ENCODE measurements at places on chromosomes 11 and 22. TPM values are rescaled to one million over a fixed set of nuclear protein-coding genes. Genes with fewer than 3 reads are reported as not detected.

DNA sequence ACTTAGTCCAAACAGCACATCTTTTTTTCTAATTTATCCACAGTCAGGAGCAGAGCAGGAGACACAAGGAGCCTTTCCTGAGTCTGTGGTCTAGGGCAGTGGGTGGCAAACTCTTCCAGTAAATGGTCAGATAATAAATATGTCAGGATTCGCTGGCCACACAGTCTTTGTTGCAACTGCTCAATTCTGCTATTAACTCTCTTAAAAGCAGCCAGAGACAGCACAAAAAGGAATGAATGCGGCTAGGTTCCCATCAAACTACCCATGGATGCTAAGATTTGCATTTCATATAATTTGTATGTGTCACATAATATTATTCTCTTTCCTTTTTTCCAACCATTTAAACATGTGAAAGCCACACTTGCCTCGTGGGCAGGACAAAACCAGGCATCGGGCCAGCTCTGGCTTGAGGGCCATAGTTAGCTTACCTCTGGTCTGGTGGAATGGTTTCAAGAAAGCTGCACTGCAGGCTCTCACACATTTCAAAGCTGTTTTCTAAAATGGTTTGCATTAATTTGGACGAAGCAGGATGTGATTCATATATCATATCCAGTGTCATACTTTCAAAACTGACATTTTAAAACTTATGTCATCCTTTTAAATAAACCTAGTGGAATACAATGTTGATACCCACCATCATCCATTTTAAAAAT is 64.7 kb upstream of the CD5 start:
- no peak for DNase-seq

GRCh38 chr11:102139081-102139498 is 28.8 kb downstream of the YAP1 start:
- no peak for DNase-seq

DNA sequence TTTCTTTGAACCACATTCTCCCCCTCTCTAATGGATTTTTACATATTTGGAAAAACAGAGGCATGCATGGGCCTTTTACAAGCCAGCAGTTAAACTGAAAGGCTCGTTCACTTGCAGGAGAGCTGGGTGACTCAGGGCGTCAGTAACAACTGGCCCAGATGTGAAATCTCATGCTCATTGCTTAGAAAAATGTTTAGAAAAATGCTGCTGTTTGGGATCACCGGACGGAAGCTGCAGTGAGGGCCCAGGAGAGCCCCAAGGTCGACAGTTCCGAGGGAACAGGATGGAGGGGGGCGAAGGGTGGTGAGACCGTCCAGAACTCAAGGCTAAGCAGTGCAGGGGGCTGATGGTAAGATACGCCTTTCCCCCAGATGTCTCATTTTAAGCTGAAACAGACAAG is 41.7 kb upstream of the SMTN start:
- DNase-seq, result no peak

DNA sequence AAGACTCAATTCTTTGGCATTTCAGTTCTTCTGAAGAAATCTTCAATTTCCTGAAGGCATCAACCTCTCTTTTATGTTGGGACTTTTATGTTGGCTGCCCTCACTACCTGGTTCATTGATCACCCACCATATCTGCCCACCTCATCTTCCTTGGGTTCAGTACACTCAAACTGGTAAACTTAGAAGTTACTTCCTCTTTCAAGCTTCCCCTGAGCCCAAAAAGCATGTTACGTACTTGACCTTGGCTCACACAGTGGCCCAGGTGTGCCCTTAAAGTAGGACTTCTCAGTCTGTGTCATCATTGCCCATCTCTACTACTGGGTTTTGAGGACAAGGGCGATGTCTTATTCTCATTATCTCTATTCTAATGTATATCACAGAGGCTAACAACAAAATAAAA is 86.1 kb downstream of the GRIA4 start:
- no peak for DNase-seq

The FBLN1 gene
- polyA plus RNA-seq, result 183 TPM

GRCh38 chr11:35122308-35122707 is 16.7 kb upstream of the CD44 start:
- DNase-seq, result no peak

- DNase-seq, result no peak
Measured at GRCh38 chr22:28647216-28647615, 32.4 kb downstream of the TTC28 start.

DNA sequence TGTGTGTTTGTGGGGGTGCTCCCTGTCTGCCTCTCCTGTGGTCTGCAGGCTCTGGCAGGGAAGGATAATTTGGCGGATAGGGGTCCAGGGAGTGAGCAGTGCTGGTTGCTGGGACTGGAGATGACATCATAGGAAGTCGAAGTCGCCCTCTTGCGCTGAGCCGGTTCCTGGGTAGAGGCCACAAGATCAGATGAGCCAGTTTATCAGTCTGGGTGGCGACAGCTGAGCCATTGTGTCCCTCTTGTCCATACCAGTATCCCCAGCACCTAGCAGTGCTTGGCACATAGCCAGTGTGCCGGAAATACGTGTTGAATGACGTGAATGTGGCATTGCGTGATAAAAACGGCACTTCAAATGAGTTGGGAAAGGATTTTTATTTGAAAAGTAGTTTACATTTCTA is 9.8 kb downstream of the APOL5 start:
- DNase-seq, result no peak

The TRIM48 gene
- polyA plus RNA-seq, result not detected

The TMEM191C gene
- polyA plus RNA-seq, result 2.1 TPM

The KDM2A gene
- 78.6 TPM for polyA plus RNA-seq

DNA sequence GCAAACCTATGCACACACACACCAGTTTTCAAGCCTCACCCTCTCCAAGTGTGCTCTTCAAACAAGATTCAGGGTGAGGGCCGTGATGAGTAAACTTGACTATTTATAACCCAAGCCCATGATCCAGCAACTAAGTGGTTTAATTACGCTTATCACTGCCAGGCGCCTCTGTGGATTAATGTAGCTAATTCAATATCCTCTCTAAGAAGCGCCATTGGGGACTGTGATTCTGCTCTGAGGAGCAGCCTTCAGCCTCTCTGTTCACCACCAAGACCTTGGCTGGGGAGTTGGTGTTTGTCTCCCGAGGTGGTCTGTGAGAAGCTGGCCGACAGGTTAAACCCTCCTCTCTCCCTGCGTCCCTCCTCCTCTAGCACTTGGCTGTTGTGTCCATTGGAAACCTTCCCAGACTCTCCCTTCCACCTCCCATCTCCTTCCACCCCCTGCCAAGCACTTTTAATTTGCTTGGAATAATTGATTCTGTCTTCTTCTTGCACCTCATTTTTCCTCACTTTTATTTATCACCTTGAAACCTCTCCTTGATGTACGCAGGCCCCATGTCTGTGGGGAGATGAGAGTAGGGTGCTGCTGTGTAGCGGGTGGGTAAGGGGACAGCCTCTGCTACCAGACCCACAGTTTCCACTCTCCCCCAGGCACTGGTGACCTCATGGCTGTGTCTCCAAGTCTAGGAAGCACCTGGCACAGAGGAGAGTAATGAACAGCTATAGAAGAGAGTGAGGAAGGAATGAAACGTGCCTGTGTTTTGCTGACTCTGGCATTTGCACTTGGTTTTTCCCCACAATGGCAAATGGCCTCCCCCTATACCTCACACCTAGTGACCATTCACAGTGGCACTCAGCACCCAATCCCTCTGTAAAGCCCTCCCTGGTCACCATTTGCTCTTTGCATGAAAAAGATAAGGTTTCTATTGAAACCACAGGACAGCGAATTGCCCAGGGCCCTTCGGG is 236.6 kb downstream of the GRIK4 start:
- no peak for DNase-seq

The FAM227A gene
- 6.4 TPM for polyA plus RNA-seq

- no peak for DNase-seq
Measured at GRCh38 chr11:34151166-34151565, 45.7 kb downstream of the NAT10 start.

GRCh38 chr22:42443240-42444076 is 11.3 kb upstream of the NFAM1 start:
- no peak for DNase-seq

- DNase-seq, result no peak
Measured at GRCh38 chr22:30538280-30538679, 8.3 kb downstream of the SEC14L6 start.

The GGTLC3 gene
- polyA plus RNA-seq, result not detected

DNA sequence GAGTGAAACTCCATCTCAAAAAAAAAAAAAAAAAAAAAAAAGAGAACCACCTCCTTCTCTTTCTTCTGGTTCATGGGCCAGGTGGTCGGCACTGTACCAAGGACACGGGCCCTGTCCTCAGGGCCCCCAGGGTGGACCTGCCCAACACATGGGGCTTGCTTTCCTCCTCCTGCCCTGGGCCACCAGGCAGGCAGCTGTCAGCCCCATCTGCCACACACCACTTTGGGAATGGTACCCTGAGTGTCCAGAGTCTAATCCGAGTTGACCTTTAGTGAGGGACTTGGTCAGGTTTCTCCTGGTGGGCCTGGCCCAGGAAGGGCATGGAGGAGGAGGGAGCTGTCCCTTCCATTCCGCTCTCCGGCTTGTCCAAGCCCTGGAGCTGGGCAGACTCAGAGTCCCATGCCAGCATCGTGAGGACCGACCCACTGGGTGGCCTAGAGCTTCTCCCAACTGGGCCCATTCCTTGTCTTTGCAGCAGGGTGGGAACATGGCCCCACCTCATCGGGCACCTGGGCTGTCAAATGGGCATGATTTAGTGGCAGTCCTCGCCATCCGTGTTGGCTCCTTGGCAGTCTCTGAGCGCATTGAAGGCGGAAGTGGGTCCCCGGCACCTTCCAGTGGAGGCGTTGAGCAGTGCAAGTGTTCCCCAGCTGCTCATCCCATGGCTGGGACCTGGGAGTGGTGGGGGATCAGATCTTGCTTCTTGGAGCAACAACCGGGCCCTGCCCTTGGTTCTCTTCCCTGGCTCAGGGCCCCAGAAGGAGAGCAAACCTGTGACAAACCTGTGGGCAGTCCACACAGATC is 94.8 kb downstream of the BCR start:
- DNase-seq, result no peak

GRCh38 chr11:88807349-88807748 is 258.4 kb downstream of the GRM5 start:
- no peak for DNase-seq

DNA sequence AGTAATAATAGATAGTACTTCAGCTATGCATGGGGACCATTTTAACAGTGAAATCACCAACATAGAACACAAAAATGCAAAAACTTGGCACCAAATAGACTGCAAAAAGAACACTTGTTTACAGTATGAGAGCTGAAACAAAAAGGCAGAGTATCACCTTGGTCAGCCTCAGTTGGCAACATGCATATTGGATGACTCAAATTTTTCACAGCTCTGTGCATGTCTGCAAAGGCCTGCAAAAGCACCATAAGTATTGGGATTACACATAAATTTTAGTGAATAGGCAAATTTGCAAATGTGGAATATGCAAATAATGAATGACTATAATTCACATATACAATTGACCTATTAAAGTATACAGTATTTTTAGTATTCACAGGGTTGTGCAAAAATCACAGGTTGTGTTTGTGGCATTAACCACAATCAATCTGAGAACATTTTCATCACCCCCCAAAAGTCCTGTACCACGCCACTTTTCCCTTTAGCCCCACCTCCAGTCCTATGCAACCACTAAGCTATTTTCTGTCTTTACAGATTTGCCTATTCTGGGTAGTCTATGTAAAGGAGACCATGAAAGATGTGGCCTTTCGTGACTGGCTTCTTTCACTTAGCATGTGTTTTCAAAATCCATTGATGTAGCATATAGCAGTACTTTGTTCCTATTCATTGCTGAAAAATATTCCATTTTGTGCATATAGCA is 47.2 kb downstream of the CCDC15 start:
- DNase-seq, result no peak

DNA sequence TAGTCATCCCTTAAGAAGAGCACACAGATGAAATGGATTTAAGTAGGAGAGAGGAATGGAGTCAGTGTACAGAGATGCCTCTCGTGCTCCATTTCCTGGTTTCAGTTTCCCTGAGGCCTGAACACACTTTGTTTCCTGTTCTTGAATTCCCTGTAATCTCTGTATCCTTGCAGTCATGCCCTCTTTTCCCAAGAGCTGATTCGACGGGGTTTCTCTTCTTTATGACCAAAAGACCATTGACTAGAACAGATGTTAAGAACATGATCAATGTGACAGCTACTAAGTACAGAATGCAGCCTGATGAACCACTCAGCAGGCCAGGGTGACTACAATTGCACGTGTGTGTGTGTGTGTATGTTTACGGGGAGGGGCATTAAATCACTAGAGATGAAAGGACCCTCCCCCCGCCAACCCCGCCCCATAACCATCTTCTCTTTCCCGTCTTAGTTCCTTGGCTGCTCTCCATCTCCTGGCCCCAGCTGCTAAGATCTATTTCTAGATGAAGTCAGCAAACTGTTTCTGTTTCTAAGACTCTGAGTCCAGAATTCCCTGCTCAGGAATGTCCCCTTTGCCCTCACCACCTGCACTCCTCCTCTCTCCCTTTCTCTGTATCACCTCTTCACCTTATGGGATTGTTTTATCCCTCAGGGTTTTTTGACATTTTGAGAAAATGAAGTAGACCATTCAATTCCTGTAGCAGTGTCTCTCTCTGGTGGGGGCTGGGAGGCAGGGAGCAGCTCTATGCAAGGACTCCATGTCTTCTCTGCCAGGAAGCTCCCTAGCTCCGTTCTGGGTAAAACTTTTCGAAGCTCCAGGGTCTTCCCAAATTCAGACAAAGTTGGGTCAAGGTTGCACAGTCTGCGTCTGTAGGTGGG is 26.0 kb downstream of the SLC22A6 start:
- peak; percentile 48 for DNase-seq

- no peak for DNase-seq
Measured at GRCh38 chr11:34595391-34595790, 25.5 kb upstream of the EHF start.

DNA sequence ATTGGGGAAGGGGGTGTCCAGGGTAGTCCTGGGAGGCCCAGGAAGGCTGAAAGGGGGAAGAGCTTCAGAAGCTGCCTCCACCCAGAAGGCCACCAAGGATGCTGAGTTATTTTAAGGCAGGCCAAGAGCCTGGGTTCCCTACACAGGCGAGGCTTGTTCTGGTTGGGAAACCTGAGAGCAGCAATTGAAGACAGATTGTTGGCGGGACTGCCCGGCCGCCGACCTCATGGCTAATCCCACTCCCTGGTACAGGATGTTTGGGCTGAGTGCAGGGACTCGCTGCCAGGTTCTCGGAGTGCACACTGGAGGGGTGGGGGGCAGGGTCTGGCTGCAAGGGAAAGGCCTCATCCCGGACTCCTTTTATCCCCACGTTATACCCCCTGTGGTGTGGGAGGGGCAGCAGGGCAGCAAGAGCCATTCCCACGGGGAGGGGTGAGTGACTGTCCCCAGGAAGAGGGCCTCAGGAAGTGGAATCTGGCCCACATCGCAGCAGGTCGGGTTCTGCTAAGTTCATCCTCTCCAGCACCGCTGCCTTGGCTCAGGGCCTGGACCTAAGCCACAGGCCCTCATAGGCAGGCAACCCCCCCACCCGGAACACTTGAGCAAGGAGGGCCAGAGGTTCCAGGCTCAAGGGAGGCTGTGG is 43.6 kb upstream of the PRR5 start:
- no peak for DNase-seq

The ZC3H12C gene
- polyA plus RNA-seq, result 7.9 TPM
